Activated CD8-positive, alpha-beta memory T cell treated with anti-CD3 and anti-CD28 coated beads, Interleukin-2, amount 50 U/mL, for 48 hours (primary cell): ENCODE measurements at places on chromosomes 4 and X.

DNA sequence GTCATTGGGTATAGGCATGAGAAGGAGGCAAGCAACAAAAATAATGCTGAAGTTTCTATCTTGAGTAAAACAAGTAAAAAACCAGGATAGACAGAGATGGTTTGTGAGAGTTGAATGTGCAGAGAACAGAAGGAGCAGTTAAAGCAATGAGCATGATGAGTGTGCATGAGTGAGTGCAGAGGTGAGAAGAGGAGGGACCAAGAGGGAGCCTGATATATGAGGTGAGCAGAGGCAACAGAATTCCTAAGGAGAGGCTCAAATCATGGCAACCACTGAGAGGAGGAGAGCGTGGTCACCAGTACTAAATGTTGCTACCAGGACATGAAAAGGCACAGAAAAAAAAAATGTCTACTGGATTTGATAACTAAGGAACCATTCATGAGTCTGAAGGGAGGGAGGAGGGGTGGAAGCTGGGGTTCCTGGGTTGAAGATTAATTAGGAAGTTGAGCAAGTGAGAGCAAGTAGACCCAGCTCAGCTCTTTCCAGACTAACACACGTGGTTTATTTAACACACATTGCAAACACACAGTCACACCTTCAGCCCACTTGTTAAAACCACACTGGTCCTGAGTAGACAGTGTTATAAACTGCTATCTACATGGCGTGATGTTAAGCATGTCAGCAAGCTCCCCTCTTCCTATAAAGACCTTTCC lies 69.0 kb upstream of the IQCM start:
- DNase-seq: no peak

GRCh38 chr4:25663781-25664180 lies 8.1 kb downstream of the SLC34A2 start:
- DNase-seq: no peak

DNA sequence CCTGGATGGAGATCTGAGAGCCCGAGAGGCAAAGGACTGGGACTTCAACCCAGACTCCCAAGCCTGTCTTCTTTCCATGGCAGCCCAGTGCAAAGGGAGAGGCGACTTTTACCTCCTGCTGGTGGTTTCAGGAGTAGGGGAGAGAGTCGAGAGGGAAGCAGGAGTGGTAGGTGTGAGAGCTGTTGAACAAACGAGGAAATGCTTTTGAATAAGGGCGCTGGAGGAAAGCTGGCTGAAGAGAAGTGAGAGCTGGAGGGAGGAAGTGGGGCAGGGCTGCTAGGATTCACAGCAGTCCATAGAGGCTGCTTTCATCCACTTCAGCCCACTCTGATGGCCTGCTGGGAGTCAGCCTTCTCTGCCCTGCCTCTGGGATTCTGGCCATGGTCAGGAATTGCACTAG lies 81.8 kb upstream of the EFNB1 start:
- no peak for DNase-seq

GRCh38 chrX:54042609-54043021 lies 1.7 kb downstream of the PHF8 start:
- DNase-seq: peak; percentile 54

GRCh38 chr4:2044542-2045517 lies 14.3 kb upstream of the NAT8L start:
- no peak for DNase-seq

DNA sequence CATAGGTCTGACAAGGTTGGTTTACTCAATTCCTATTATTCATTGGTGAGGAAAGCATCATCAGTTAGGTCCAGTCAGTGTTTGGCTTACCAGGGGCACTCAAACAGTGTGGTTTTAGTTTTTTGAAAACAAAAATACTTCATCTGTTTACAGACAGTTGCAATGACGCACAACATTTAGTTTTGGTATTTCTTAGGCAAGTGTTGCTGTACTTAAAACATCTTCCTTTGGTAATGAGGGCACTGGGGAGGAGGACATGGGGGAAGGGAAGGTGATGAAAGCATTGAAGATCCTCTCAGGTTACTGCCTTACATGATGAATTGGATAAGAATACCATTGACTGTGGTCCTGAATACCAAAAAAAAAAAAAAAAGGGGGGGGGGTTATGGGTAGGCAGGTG lies 93.7 kb upstream of the MAOA start:
- no peak for DNase-seq

GRCh38 chrX:69153060-69153730 lies 12.1 kb downstream of the PJA1 start:
- DNase-seq: no peak
